ENCODE measurements at places on chromosomes 11 and 22. TPM values are rescaled to one million over a fixed set of nuclear protein-coding genes. Genes with fewer than 3 reads are reported as not detected.

Gene APOL2
- 14.1 TPM for total RNA-seq

Gene BEST1
- 0.11 TPM for total RNA-seq

Gene EIF3M
- total RNA-seq, result 203 TPM

Gene DENND6B
- 6.3 TPM for total RNA-seq

Gene CNGA4
- not detected for total RNA-seq

Gene OR5B21
- total RNA-seq, result not detected

Gene GSTT2B
- 0.39 TPM for total RNA-seq

Gene MS4A3
- not detected for total RNA-seq

Gene SLN
- not detected for total RNA-seq
